ENCODE measurements at places on chromosomes 1 and 21. TPM values are rescaled to one million over a fixed set of nuclear protein-coding genes. Genes with fewer than 3 reads are reported as not detected.

Gene HES3
- not detected for total RNA-seq

Gene MRPL37
- 138 TPM for total RNA-seq

Gene ELAVL4
- not detected for total RNA-seq

Gene CFHR5
- total RNA-seq: not detected

Gene SAMSN1
- 0.44 TPM for total RNA-seq

Gene PTPRU
- total RNA-seq: 0.72 TPM

Gene ABCA4
- total RNA-seq: 1.5 TPM

Gene PM20D1
- total RNA-seq: 0.13 TPM

Gene RIT1
- 28.1 TPM for total RNA-seq

Gene SFT2D2
- total RNA-seq: 68.1 TPM

Gene AGMAT
- total RNA-seq: 3.1 TPM

Gene CFAP107
- total RNA-seq: not detected

Gene RHEX
- not detected for total RNA-seq

Gene CCDC185
- total RNA-seq: not detected

Gene AVPR1B
- not detected for total RNA-seq

Gene VAV3
- total RNA-seq: 0.23 TPM
